GM19239 (cell line): ENCODE measurements at places on chromosomes 6 and 20.

- DNase-seq = no peak
Observed at GRCh38 chr20:63701051-63701328, 4.5 kb downstream of the TNFRSF6B start.

GRCh38 chr6:90610751-90611542 is 24.1 kb upstream of the MAP3K7 start:
- DNase-seq = peak; percentile 34

GRCh38 chr6:45116714-45117410 is 211.3 kb upstream of the RUNX2 start:
- no peak for DNase-seq

- DNase-seq = no peak
Observed at GRCh38 chr6:162862941-162863340, 135.2 kb downstream of the PACRG start.

GRCh38 chr20:24771542-24772061 is 177.5 kb upstream of the CST7 start:
- no peak for DNase-seq

DNA sequence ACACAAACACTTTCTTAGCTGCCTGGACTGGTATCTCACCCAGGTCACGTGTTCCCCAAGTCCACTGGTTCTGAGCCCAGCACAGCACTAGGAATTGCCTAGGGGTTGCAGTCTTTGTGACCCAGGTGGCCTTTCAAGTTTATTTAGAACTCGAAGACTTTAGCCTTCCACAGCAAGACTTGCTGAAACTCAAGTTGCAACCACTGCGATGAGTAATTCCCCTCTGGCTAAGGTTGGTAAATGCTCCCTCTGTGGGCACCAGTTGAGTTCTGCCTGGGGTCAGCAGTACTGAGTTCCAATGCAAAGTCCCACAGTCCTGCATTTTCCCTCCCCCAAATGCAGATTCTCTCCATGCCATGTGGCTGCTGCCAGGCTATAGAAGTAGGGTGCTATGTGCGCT is 77.6 kb upstream of the MOCS1 start:
- no peak for DNase-seq

DNA sequence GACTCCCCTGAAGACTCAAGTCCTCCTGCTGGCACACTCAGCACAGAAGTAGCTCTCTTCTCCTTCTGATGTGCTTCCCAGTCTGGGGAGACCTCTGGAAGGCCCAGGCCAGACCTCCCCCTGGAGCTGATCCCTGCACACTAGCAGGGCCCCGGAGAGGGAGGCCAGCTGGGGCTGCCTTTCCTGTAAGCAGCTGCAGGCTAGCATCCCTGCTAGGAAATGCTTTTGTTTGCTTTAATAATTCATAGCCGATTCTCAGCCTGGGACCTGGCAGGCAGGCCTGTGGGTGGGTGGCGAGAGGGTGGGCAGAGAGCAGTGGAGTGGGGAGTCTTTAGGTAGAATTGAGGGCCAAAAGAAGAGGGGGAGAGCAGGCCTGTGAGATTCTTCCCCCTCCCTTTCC is 5.2 kb downstream of the EBF4 start:
- no peak for DNase-seq

DNA sequence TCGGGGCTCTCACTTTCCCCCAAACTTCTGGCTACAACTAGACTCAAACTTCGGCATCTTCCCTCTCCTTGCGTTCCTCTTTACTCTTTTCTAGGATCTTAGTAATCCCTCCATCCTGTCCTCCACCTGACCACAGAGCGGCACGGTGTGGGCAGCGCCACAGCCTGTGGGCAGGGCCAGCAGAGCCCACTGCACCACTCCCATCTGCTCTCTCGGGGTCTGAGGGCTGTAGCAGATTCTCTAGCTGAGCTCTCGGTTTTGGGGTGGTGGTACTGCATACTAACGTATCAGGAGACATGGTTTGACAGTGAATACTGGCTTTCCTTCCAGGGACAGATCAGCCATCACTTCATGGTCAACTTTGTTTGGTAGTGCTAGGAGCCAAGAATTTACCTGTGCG is 57.4 kb downstream of the EZR start:
- DNase-seq = no peak
